ENCODE measurements at places on chromosomes 4 and X.

DNA sequence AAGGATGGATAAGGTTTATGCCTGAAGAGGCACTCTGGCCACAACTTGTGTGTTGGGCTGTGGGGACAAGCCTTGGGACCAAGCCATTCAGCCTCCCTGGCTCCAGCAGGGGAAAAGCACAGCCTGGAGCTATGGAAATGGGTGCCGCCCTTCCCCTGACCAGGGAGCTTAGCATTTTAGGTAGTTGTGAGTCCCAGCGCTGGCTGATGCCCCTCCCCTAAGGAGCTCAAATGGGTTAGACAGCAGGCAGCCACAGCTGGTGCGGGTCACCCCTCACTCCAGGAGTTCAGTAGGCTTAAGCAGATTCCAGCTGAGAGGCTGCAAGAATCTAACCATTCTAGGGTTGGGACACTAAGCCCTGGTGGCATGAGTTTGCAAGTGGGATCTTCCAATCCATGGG lies 172.9 kb downstream of the KCNIP4 start:
- DNase-seq = no peak

GRCh38 chr4:150886597-150886996 lies 128.5 kb downstream of the LRBA start:
- DNase-seq = no peak

- DNase-seq = no peak
Observed at GRCh38 chrX:131045726-131046125, 12.4 kb upstream of the ARHGAP36 start.

DNA sequence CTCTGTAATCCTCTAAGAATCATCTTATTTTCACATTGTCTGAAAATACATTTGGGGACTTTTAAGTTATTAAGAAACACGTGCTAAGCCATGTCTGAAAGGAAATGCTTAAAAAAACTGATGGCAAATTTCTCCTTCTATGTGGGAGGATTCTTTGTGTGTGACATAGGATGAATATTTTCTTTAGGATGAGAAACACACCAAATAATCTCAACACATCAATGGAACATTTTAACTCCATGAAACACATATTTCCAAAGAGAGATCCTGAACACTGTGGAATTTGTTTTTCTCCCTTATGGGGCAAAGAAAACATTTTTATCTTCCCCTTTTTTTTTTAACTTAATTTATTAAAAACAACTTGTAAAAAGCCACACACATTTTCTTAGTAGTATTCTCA lies 153.8 kb upstream of the ANKRD50 start:
- no peak for DNase-seq

- no peak for DNase-seq
Observed at GRCh38 chrX:41526271-41526670, 79.1 kb downstream of the NYX start.

All from Ammon's horn (tissue), 1 donor.